ENCODE measurements at places on chromosomes 16 and 17.

- DNase-seq, result peak; percentile 33
Observed at GRCh38 chr17:39225959-39226683, 376 bp upstream of the STAC2 start.

DNA sequence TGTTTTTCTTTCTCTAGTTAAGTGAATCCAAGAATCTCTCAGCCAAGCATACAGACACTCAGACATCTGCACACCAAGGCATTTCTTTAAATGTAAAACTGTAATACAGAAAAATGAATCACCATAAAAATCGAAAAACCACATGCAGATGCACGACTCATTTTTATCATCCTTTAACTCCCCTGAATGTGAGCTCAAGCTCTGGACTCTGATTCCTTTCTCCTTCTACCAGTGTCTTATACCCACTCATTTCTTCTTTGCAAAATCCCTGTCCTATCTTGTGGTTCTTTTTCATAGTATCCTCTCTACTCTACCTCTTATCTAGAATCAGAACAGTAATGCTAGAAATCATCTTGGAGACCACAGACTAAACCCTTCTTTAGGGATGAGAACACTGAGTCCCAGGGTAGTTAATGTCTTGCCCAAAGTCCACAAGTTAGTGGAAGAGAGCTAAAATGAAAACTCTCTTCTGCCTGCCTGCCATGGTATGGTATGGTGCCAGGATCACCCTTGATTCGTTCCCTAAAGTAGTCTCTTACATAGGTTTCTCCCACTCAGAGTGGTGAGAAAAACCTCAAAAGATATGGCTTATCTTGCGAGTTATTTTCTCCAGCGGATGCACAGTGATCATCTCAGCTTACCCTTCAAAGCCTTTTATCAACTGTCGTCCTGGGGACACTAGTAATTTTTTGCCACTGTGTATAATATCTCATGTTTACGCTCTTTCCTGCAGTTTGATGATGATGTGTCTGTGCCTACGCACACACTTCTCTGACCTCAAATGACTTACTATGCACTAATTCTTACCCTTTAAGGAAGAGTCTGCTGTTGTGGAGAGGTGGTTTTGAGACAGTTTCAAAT is 30.2 kb downstream of the BRD7 start:
- no peak for DNase-seq

DNA sequence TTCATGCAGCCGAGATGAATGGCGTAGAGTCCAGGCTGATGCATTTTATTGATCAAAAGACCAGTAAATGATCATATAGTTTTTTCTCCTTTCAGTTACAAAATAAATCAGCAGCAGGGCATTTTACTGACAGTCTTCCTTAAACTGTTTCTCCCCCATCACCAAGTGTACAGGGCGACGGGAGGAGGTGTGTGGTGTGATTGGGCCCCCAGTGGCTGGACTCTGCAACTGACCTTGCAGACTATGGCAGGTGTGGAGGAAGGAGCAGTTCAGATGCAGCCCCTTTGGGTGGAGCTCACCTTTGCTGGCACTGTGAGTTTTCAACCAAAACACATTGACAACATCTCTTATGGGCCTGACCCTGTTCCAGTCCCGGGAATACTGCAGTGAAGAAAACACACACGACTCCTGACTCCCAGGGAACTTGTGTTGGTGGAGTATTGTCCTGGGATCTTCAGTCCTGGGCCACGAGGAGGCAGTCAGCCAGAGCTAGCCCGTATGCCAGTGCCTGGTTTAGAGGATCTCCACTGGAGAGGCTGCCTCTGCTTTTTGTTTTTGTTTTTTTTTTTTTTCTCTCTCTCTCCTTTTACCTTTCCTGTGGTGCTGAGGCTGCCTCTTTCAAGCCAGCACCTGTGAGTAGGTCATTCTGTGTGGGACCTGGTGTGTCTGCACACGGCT is 29.8 kb downstream of the KIAA0513 start:
- no peak for DNase-seq

DNA sequence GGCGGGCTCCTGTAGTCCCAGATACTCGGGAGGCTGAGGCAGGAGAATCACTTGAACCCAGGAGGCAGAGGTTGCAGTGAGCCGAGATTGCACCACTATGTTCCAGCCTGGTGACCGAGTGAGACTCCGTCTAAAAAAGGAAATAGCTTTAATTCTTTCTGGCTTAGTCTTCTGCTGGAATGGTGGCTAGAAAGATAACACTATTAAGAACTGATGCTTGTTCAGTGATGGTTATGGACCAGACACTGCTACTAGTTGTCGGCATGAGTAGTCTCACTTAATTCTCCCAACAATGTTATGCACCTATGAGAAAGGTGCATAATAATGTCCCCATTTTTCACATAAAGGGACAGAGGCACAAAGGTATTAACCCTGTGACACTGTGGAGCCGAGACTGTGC is 188.7 kb downstream of the HS3ST3A1 start:
- no peak for DNase-seq

DNA sequence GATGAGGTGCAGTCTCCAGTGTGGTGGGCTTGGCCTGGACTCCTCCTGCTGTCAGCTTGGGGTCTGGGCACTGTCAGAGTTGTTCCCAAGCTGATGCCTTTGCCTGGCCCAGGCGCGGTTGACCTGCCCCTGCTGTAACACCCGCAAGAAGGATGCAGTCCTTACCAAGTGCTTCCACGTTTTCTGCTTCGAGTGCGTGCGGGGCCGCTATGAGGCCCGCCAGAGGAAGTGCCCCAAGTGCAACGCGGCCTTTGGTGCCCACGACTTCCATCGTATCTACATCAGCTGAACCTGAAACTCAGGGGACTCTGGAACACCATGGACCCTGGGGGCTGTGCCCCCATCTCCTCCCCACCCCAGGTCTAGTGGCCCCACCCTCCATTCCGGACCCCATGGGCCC is 11.7 kb downstream of the RNF40 start:
- no peak for DNase-seq

DNA sequence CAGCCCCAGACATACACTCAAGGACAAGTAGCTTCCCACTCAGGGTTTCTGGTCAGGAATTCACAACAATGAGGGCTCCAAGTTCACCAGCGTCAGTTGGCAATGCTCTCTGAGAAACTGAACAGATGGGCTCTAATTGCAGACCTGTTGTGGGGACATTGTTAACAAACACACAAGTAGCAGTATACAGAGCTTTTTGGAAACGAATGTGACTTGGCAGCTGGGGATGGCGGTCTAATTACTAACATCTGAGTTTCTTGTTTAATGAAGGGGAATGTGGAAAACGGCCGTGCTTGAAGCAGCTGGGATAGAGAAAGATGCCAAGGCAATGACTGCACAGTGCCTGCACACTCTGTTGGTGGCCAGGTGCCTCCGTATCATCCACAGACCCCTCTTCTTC is 316.1 kb upstream of the IRX3 start:
- no peak for DNase-seq

GRCh38 chr17:59300941-59301340 is 30.5 kb upstream of the YPEL2 start:
- DNase-seq, result no peak

- DNase-seq, result no peak
Observed at GRCh38 chr17:39123627-39124026, 27.8 kb downstream of the PLXDC1 start.

GRCh38 chr16:90009172-90009899 is 9.9 kb downstream of the DBNDD1 start:
- no peak for DNase-seq

GRCh38 chr17:61201211-61201610 is 198.4 kb upstream of the TBX2 start:
- DNase-seq, result no peak

GRCh38 chr16:68636818-68637217 is 8.3 kb upstream of the CDH3 start:
- no peak for DNase-seq

GRCh38 chr16:2008009-2008526 is 1.6 kb downstream of the ZNF598 start:
- DNase-seq, result no peak

GRCh38 chr17:21007646-21008045 is 35.2 kb downstream of the USP22 start:
- DNase-seq, result no peak

All from stimulated activated CD4-positive, alpha-beta T cell treated with anti-CD3 and anti-CD28 coated beads, Interleukin-2, amount 100 ng/mL, for 4 hours (primary cell).